ENCODE measurements at places on chromosomes 7 and 10.

- DNase-seq = no peak
Observed at GRCh38 chr7:124076841-124077240, 44.0 kb upstream of the TMEM229A start.

GRCh38 chr7:127208351-127208750 lies 44.4 kb downstream of the GRM8 start:
- DNase-seq = no peak

GRCh38 chr10:69816521-69816920 lies 14.8 kb downstream of the COL13A1 start:
- DNase-seq = no peak

DNA sequence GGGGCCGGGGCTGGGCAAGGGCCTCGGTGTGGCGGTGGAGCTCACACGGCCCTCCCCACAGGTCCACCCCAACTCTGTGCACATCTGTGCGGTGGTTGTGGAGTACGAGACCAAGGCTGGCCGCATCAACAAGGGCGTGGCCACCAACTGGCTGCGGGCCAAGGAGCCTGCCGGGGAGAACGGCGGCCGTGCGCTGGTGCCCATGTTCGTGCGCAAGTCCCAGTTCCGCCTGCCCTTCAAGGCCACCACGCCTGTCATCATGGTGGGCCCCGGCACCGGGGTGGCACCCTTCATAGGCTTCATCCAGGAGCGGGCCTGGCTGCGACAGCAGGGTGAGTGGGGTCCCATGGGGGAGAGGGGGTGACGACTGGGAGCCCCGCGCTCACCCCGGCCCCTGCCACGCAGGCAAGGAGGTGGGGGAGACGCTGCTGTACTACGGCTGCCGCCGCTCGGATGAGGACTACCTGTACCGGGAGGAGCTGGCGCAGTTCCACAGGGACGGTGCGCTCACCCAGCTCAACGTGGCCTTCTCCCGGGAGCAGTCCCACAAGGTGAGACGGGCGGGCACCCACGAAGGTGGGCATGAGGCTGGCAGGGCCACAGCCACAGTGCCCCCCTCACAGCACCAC lies 8.8 kb downstream of the TMEM120A start:
- no peak for DNase-seq

GRCh38 chr10:60979667-60980104 lies 35.7 kb upstream of the RHOBTB1 start:
- DNase-seq = no peak

DNA sequence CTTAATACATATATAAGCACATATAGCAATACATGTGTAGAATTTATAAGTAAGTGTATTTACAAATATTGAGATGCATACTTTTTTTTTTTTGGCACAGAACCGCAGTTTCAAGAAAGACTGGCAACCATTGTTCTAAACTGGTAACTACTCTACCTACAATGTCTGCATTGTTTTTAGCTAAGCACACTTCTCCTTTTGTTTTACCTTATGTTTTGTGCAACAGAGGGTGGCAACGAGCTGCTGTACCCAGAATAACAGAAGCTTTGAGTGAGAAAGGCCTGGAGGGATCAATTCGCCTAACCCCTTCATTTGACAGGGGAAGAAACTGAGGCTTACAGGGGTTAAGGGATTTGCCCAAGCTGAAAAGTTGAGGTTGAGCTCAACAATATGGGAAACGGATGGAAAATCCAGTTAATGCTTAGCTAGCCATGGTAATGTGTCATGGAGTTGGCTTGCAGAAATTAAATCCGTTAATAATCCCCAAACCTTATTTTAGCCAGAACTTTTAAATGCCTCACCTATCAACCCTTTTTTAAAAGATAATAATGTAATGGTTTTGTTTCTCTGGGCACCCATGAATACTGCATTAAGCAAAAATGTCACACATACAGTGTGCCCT lies 25.5 kb downstream of the FZD1 start:
- DNase-seq = peak; percentile 12

DNA sequence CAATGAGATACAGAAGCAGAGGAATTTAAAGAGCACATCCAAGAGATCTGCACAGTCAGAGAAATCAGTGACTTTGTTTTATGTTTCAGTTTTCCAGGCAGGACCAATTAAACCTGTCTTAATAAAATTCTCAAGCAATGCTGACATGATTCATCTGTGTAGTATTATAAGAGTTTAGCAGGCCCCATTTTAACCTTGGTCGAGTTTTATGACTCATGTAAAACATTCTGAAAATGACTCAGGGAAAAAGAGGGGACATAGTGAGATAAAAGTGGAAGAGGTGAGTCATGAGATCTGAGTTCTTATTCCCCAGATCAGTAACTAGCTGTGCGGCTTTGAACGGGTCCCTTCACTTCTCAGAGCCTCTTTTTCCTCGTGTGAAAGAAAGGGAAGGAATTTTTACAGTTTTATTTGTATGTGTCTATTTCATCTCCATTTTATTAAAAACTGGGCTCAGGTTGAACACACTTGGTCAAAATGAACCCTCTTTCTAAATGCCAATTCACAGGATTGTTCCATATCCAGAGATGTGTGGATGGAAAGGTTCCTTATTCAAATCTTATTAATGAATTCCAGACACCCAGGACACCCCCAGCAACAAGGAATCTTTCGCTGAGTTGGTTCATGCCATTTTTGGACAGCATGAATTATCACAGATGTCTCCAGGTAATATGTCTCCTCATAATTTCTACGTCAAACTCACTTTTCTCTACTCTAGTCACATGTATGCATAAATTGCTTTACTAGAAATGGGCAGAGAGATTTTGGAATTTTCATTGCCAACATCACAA lies 143.2 kb downstream of the JAZF1 start:
- DNase-seq = peak; percentile 96

DNA sequence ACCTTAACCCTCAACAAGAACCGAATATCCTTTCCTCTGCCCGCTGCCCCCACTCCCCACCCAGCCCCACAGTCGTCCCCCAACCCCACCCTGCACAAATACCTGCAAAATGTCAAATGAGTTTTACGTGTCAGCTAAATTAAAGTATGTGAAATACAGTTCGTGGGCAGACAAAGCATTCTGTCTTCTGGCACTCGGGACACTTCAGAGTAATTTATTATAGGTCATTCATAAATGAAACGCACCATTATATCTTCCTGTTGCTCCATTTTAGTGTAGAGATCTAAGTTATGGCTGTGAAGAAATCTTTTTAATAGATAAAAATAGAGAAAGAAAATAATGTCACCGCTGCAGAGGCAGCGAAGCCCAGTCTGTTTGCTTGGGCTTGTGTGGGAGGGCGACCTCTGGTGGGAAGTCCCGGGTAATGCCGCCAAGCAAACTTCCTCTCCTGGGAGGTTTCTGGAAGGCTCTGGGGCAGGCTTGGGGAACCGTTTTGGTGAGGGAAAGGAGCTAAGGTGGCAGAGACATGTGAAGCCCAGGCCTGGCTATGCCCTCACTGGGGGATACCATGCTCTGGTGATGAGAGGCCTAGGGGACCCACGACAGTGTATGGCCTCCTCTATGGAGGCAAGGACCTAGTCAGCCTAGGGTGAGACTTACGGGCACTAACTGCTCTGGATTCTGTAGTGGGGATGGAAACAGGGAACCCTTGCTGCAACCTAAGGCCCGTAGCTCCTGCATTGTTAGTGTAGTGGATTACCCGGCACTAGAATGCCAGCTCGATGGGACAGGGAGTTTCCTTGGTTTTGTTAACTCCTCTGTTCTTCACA lies 604.9 kb downstream of the LRMDA start:
- peak; percentile 45 for DNase-seq

DNA sequence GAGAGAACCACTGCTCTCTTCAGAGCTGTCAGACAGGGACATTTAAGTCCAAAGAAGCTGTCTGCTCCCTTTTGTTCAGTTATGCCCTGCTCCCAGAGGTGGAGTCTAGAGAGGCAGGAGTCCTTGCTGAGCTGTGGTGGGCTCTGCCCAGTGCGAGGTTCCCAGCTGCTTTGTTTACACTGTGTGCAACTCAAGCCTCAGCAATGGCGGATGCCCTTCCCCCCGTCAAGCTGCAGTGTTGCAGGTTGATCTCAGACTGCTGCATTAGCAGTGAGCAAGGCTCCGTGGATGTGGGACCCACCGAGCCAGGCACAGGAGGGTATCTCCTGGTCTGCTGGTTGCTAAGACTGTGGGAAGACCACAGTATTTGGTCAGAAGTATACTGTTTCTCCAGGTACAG lies 438.9 kb downstream of the ARL4A start:
- no peak for DNase-seq

- DNase-seq = peak; percentile 78
Observed at GRCh38 chr7:40673285-40673684, 538.5 kb downstream of the SUGCT start.

DNA sequence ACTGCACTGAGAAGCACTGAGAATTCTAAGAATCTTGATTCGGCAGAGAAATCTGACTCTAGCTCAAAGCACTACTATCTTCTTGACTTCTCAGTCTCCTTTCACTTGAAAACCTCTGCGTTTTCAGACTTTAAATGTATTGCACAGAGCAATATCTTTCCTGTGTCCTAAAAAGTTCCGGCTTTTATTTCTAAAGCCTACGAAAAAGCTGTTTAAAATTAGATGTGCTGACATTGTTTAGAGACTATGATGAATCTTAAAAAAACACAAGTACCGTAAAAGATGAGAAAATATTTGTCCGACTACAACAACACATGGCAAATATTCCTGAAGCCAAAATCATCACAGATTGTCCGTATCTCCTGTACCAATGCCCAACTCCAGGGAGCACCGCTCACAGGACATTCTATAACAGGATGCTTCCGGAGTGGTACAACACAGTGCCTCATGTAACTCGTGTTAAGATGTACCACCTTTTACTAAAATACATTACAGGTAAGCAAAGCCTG lies 136.9 kb downstream of the CUBN start:
- DNase-seq = no peak

GRCh38 chr10:21492421-21492820 lies 33.1 kb downstream of the SKIDA1 start:
- DNase-seq = no peak

DNA sequence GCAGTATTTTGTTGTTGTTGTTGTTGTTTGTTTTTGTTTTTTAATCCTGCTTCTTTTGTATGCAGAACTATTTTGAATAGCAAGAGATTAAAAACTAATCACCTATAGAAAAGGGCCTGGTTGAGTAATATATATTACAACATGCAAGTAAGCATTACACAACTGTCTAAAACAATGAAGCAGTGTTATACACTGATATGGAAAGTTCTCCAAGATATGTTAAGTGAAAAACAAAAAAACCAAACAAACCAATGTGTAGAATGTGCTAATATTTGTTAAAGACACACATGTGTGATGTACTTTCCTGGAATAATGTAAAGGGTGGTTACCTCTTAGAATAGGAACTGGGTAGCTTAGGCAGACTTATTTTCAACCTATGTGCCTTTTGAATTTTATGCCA lies 117.4 kb downstream of the ZNF365 start:
- DNase-seq = peak; percentile 52

DNA sequence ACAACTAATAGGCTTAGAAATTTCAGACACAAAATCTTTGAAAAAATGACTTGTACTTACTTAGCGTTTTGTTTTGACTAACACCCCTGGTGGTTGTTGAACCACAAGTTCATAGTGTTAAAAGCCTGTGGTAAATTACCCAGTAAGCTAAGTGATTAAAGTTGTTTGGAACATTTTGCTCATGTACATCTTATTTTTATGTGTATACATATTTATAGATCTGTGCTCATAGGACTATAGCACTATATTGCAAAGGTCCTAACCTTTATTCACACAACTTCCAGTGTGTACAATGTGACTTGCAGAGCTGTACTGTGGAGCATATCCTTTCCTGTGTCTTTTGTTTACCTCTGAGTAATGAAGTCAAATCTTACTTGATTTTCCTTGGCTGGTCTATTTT lies 79.6 kb downstream of the BMPR1A start:
- no peak for DNase-seq

DNA sequence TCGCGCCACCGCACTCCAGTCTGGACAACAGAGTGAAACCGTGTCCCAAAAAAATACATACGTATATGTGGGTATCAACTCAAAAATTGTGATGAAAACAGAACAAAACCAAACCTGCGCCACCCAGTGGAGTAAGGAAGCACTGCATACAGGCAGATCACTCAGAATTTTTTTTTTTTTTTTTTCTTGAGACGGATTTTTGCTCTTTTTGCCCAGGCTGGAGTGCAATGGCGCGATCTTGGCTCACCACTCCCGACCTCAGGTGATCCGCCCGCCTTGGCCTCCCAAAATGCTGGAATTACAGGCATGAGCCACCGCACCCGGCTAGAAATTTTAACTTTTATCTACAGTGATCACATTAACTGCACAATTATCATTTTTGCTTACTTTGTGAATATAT lies 9.1 kb upstream of the TMEM236 start:
- DNase-seq = peak; percentile 19

DNA sequence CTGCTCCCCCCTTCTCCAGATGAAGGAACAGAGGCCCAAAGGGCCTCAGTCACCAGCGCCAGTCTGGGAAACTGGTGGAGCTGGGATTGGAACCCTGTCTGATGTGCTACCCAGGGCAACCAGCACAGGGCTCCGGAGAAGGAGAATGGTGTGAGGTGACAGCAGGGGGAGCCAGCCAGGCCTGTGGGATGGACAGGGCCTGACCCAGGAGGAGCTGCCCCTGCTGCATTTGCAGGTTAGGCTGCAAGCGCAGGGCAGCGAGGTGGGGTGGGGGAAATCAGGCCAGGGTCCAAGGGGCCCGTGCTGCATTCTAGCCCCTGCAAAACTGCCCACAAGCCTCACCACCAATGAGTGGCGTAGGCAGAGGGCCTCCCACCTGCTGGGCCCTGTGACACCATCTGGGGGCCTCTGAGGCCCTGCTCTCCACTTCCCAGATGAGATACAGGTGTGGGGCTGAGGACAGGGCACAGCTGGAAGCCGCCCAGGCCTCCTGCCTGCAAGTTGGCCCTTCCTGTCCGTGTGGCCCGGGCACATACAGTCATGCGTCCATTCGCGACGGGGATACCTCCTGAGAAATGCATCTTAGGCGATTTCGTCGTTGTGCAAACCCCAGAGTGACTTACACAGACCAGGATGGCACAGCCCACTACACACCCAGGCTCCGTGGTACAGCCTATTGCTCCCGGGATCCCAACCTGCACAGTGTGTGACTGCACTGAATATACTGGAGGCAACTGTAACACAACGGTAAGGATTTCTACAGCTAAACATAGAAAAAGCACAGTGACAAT lies 45.3 kb downstream of the RASGEF1A start:
- DNase-seq = no peak

DNA sequence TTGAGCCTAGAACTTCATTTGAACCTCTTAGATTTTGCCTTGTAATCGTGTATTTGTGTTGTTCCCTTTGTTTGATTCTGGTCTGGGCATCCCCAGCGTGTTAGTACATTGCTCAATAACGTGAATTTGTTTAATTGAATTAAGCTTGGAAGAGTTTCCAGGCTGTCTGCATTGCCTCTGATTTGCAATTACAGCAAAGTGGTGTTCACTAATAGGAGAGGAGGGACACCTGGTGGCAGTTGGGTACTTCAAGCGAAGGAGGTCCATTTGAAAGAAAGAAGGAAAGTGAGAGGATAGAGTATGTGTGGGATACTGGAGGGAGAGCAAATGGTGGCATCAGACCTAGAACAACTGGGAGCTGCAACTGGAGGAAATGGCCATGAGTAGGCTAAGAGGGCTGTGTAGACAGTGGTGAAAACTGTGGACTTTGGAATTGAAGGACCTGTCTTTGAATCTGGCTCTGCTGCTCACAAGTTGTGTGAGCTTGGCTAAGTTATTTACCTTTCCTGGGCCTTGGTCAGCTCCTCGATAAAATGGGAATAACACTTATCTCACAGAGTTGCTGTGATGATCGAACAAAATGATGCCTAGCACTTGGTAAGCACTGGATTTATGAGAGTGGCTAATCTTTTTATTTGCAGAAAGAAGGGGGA lies 15.1 kb downstream of the LSMEM1 start:
- peak; percentile 64 for DNase-seq

- DNase-seq = no peak
Observed at GRCh38 chr10:36676321-36676720, 449.1 kb upstream of the ANKRD30A start.

- DNase-seq = no peak
Observed at GRCh38 chr7:91345449-91345848, 81.2 kb downstream of the FZD1 start.
